ENCODE measurements at places on chromosomes 4 and X. TPM values are rescaled to one million over a fixed set of nuclear protein-coding genes. Genes with fewer than 3 reads are reported as not detected.

DNA sequence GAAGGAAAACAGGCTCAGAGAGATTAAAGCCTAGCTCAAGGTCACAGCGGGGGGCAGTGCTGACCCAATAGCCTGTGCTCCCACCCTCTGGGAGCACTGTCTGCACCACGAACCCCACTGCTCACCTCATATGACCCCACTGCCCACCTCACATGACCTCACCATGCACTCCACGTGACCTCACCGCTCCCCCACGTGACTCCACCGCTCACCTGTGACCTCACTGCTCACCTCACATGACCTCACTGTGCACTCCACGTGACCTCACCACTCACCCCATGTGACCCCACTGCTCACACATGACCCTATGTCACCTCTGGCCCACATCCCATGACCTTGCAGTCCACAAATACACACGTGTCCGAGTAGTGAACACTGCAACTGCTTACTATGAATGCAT, 55.4 kb downstream of the ACOX3 start:
- no peak overlapping the region for H3K27ac ChIP-seq
- peaks cover 10% of the 10 kb centered on the region for H3K4me1 ChIP-seq
- peaks cover 41% of the 10 kb centered on the region for H3K36me3 ChIP-seq
- no peak for DNase-seq

- H3K4me3 ChIP-seq = no peak overlapping the region
- no peak overlapping the region for H3K27ac ChIP-seq
- peaks cover 35% of the 10 kb centered on the region for H3K4me1 ChIP-seq
- H3K36me3 ChIP-seq = peaks cover 6% of the 10 kb centered on the region
- DNase-seq = no peak
Observed at GRCh38 chr4:87500092-87500462, 29.1 kb downstream of the SPARCL1 start.

DNA sequence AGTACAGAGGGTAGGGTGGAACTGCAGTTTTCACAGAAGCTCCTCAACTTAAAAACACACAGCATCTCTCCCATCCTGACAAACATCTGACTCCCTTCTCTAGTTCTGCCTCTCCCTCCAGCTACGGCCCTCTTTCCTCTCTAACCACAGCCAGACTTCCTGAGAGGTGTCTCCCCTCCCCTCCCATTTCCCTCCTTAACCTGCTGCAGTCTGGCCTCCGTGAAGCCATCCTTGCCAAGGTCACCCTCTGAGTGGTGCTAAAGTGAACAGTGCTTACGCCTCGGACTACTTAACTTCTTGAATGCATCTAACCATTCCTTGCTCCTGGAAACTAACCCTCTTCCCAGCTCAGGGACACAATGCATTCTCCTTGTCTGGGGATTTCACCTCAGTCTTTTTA, 53.3 kb downstream of the RTL5 start:
- no peak for DNase-seq
- no peaks in the 10 kb centered on the region for H3K36me3 ChIP-seq
- H3K27me3 ChIP-seq = no peaks in the 10 kb centered on the region
- H3K27ac ChIP-seq = no peak overlapping the region

- H3K27ac ChIP-seq = no peak overlapping the region
- no peaks in the 10 kb centered on the region for H3K36me3 ChIP-seq
- no peaks in the 10 kb centered on the region for H3K27me3 ChIP-seq
- no peaks in the 10 kb centered on the region for H3K4me1 ChIP-seq
- no peak overlapping the region for H3K4me3 ChIP-seq
Observed at GRCh38 chr4:118077767-118078105, 43.5 kb downstream of the NDST3 start.

- H3K4me1 ChIP-seq = no peaks in the 10 kb centered on the region
- H3K27ac ChIP-seq = peak overlapping the region; percentile 43
- H3K27me3 ChIP-seq = no peaks in the 10 kb centered on the region
- H3K36me3 ChIP-seq = no peaks in the 10 kb centered on the region
Observed at GRCh38 chr4:38154681-38155588, 194.7 kb downstream of the PTTG2 start.

- peaks cover 2% of the 10 kb centered on the region for H3K4me1 ChIP-seq
- no peak for DNase-seq
- peak overlapping the region; percentile 84 for H3K27ac ChIP-seq
- no peaks in the 10 kb centered on the region for H3K27me3 ChIP-seq
- H3K36me3 ChIP-seq = no peaks in the 10 kb centered on the region
- H3K4me3 ChIP-seq = no peak overlapping the region
Observed at GRCh38 chr4:42671431-42672194, 14.7 kb upstream of the ATP8A1 start.

- H3K4me3 ChIP-seq = no peak overlapping the region
- peak; percentile 41 for DNase-seq
- no peaks in the 10 kb centered on the region for H3K36me3 ChIP-seq
- H3K27ac ChIP-seq = no peak overlapping the region
- H3K27me3 ChIP-seq = no peaks in the 10 kb centered on the region
Observed at GRCh38 chrX:103157496-103158316, 57.2 kb upstream of the BEX4 start.

DNA sequence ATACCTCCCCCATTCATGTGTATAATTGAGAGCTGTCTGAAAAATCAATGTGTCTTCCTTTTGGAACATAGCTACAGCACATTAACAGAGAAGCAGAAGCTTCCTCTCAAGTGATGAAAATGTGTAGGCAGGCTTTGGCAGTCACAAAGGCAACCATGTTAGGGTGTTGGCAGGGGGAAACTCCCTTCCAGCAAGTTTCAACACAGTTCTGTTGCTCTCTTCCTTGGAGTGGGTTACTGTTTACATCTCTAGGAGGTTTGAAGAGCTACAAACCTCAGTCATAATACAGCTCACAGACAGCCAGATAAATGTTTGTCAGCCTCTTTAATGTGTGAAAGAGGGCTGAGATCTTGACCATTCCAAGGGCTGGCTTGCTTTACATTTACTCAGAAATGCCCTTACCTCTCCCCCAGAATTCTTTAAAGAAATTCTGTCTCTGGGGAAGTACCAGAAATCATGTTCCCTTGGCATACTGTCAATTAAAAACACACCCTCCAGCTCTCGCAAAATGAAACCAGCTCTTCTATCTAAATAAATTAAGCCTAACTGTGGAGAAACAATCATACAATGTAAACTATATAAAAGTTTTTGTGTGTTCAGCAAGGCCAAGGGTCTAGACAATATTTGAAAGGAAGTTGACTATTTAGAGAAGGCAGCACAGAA, 18.9 kb downstream of the ZBTB33 start:
- no peaks in the 10 kb centered on the region for H3K27me3 ChIP-seq
- H3K4me1 ChIP-seq = peaks cover 3% of the 10 kb centered on the region
- H3K27ac ChIP-seq = no peak overlapping the region
- no peaks in the 10 kb centered on the region for H3K36me3 ChIP-seq

DNA sequence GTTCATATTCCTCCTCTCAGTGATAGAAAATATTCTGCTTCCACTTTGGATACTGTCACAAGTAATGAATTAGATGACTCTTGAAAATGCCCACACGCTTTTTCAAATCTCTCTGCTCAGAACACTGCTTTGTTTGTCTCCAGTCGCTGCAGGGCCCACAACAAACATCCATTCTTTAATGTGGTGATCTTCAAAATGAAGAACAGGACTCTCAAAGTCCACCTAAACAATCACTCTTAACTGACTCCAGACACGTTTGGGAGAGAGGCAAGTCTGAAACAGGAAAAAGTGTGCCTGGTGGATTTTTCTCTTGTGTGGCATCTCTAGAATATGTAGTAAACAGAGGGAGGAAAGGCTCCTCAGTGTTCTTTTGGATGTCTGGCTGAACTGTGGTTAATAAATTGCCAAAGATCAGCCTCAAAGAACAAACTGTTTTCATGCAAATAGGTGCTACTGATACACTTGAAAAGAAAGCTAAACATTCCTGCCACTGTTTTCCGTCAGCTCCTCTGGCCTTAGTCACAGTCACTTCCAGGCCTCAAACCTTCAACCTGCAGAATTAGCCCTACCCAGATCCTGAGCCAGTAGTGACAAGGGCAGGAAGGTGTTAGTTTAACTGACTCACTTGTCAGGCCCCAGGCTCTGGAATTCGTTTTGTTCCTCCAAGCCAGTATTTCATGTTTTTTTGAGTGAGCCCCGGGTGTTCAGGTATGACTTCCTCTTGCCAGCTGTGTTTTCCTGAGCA, 259.6 kb upstream of the GPC4 start:
- no peaks in the 10 kb centered on the region for H3K36me3 ChIP-seq
- no peak overlapping the region for H3K4me3 ChIP-seq
- H3K27me3 ChIP-seq = peaks cover 13% of the 10 kb centered on the region
- DNase-seq = peak; percentile 24
- no peaks in the 10 kb centered on the region for H3K4me1 ChIP-seq

DNA sequence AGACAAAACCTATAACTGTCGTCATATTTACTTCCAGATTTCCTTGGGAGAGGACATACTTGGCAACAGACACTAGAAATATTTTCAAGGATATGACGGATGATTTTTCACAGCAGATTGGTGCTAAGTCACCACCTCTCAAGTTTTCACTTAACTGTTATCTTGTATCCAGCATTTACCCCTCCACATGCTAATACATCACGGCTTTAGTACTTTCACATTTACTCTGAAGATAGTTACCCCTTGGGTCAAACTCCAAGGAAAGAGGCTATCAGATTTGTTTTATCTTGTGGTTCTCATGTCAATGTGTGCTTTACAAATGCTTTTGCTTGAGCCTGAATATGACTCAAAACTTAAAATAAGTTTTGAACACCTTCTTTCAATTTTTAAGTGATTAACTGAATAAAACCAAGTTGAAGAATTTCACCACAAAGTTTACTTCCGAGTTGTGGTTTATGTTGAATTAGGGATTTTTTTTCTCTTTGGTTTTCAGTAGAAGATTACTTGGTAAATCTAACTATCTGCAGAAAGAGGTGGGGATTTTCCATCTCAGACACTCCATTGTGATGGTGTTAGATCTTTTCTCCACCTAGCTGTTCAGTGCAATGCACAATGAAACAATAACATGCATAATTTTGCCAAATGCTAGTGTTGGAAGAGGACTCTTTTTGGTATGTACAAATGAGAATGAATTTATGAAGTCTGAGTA, 75.4 kb upstream of the FAT1 start:
- no peaks in the 10 kb centered on the region for H3K27me3 ChIP-seq
- no peaks in the 10 kb centered on the region for H3K36me3 ChIP-seq
- H3K4me1 ChIP-seq = no peaks in the 10 kb centered on the region
- H3K4me3 ChIP-seq = no peak overlapping the region

DNA sequence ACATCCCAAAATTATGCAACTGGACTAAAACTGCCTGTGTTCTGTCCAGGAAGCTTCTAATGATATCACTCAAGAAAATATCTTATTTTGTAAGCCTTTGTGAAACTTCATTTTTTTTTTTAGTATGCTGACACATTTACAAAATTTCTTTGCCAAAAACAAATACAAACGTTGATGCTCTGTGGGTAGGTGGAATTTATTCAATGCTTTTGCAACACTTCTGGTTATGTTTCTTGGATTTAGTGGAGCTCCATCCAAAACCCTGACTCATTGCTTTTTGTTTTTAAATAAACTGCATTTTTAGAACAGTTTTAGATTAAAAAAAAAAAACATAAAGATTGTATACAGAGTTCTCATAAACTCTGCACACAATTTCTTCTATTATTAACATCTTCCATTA, 250.9 kb upstream of the MAOA start:
- H3K4me3 ChIP-seq = no peak overlapping the region
- H3K36me3 ChIP-seq = no peaks in the 10 kb centered on the region
- no peak overlapping the region for H3K27ac ChIP-seq
- H3K27me3 ChIP-seq = peaks cover 3% of the 10 kb centered on the region
- no peak for DNase-seq

DNA sequence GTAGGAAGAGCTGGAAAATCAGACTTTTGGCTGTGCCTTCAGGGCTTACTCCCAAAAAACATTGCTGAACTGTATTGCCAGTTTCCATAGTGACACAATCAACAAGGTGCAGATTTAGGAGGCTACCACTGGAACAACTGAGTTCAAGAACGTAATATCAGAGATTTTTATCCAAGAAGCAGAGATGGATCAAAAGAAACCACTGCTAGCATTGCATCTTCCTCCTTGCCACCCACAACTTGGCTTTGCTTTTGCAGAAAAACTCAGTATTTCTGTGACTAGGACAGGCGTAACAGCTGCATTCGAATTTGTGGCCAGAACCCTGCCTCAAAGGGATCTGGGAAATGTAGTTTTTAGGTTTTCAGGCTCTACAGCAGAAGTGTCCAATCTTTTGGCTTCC, 27.8 kb upstream of the WDFY3 start:
- DNase-seq = no peak
- H3K27ac ChIP-seq = no peak overlapping the region
- no peaks in the 10 kb centered on the region for H3K27me3 ChIP-seq
- no peaks in the 10 kb centered on the region for H3K4me1 ChIP-seq
- H3K36me3 ChIP-seq = no peaks in the 10 kb centered on the region

DNA sequence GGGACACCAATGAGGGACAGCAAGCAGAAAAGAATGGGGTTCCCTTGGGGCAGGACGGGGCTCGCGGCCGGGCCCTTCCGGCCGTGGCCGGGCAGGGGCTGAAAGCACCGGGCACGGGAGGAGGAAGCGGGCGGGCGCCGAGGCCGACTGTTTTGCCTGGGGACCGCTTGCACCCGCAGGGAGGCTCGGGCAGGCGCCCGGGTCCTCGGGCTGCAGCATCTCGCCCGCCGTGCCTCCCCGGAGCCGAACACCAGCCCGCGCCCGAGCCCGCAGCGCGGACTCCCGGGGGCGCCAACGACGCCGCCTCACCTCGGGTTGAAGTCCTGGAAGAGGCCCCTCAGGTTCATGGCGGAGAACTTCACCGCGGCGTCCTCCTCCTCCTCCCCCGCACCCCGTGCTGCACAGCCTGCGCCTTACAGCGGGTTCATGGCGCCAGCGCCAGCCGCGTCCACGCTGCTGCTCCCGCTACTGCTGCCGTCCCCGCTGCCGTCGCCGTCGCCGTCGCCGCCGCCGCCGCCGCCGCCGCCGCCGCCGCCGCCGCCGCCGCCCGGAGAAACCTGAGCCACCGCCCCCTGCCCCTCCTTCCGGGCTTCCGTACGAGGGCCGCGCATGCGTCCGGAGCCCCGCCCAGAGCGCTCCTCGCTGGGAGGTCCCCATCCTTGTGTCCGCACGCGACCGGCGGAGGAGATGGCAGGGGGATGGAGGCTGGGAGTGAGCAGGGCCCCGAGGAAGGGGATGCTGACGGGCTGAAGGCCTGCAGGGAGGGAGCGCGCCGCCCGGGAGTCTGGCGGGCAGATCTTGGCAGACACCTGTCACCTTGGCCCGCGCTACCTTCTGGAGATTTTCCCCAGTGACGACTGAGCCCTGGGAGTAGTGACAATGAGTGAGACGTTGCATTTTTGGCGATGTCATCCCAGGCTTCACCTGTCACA, at the start of gene TMEM185A:
Gene TMEM185A, minus strand, starts transcription at position 559 of the 932 bp plus-strand sequence. Its CDS starts 212 bp downstream, at position 347.
- peaks cover 4% of the 10 kb centered on the region for H3K4me1 ChIP-seq
- H3K36me3 ChIP-seq = no peaks in the 10 kb centered on the region
- peaks cover 6% of the 10 kb centered on the region for H3K27me3 ChIP-seq
- peak; percentile 78 for DNase-seq

Gene PPEF2
- total RNA-seq = not detected

Gene MAGEB10
- not detected for total RNA-seq

Gene HCCS
- total RNA-seq = 9.0 TPM

Gene PKD2
- total RNA-seq = 71.2 TPM

Gene ADGRA3
- total RNA-seq = 14.9 TPM

Data from lung (tissue), 17 donors.